ENCODE measurements at places on chromosomes 13 and 19.
A peak's percentile ranks its signal among the peaks of the same experiment; 100 is the strongest.

GRCh38 chr13:112740502-112741131, 50.8 kb downstream of the ATP11A start:
- DNase-seq = peak; percentile 9

DNA sequence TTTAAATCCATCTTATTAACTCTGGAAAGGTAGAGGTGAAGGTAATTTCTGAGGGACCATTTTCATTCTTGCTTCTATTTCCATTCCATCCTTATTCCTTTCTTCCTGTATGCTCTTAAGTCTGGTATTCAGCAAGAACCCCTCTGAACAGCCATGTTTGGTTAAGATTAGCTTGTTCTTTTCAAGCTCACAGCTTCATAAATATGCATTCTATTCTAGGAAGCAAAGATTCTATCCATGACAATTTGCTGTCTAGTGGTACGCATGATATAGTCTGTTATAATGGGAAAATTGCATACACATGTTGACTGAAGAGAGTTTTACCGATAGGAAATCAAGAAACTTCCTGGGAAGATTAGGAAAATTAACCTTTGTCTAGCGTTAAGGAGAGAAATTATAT, 218.7 kb downstream of the HS6ST3 start:
- no peak for DNase-seq

GRCh38 chr13:44437356-44438233, 64.0 kb downstream of the SERP2 start:
- DNase-seq = peak; percentile 45

GRCh38 chr19:35334144-35334753, 5.3 kb downstream of the CD22 start:
- no peak for DNase-seq

DNA sequence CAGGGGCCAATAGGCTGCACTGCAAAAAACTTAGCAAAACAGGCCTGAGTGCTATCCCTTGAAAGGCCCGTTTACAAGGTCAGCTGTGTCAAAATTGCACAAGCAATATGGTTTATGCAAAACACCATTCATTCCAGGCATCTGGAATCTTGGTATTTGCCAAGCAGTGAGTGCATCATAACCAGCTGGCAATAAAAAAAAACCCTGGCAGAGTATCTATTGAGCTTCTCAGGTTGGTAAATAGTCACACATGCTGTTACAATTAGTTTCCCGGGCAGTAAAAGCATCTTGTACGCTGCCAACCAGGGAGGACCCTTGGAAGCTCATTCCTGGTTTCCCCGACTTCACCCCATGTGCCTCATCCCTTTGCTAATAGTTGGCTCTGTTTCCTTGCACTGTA, 21.3 kb downstream of the ZNF77 start:
- no peak for DNase-seq

GRCh38 chr19:29873801-29874575, 62.2 kb downstream of the CCNE1 start:
- DNase-seq = no peak

- no peak for DNase-seq
These were observed 17.6 kb downstream of the KLHL26 start for GRCh38 chr19:18654469-18654868.

DNA sequence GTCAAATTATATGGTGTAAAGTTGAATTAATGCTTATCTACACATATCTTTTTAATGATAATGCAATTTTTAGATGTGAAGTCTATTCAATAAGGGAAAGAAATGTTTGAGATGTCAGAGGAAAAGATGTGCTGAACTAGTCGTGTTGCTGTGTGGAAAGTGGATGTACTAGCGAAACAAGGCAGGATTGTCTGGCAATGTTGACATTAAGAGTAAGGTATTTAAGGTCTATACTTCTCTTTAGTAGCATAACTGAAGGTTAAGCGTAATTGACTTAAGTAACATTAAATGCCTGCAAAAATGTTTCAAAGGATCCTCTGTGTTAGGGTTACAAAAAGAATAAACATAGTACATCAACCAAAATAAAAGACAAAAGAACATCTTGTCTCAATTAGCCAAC, 787.3 kb upstream of the KLHL1 start:
- DNase-seq = no peak

DNA sequence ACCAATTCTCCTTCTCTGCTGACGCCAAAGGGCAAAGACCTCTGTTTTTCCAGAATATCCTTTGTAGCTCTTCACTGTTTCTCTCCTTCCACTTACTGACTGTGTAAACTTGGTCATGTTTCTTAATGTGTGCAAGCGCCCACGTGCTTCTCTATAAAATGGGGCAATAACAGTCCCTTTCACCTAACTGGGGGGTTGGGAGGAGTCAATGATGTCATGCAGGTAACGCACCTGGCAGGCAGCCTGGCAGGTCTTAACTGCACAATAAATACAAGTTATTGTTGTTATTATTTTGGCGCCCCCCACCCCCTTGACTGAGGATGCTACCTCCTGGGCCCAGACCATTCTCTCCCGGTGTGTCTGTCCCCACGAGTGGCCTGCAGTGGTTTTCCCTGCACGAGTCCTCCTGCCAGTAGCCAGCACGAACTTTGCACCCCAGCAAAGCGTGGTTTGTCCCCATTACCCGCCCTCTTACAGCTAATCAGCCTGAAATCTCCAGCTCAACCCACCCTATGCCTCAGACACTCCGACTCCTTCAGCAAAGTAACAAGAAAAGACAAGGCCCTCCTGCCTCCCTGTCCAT, 5.3 kb downstream of the SBSN start:
- no peak for DNase-seq

DNA sequence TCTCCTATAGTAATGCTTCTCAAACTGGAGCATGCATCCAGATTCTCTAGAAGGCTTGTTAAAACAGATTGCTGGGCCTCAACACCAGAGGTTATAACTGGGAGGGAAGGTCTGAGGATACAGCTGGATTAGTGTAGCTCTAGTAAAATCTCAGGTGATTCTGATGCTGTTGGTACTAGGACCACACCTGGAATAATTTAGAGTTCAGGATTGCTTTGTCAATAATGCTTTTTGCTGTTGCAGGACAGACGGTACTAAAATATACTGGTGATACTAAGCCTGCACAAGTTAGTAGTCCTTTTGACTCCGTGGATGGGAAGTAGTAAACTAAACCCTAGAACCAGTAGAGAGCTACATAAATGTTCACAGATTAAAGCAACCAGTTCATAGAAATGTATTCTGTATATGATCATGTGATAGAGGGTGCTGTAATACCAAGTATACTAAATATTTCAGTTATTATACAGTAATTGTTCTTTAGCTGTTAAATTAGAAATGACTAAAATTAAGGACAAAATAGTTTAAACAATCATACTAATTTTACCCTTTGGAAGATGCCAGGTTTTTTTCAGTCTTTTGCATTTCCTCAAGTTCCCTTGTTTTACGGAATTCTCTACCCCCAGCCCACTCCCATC, 258.2 kb upstream of the STARD13 start:
- DNase-seq = no peak

DNA sequence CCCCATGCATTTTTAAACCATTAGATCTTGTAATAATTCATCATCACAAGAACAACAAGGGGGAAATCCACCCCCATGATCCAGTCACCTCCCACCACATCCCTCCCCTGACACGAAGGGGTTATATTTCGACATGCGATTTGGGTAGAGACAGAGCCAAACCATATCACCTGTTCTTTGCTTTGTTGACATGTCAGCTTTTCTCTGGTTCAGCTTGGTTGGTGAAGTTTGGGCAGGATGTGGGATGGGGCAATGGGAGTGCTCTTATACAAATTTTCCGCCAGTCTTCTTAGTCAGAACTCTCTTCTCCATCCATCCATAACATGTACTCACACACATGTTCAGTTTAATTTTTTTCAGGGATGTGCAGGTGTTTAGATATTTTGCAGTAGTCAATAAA, 12.9 kb downstream of the TPP2 start:
- DNase-seq = no peak

- no peak for DNase-seq
These were observed 2.9 kb upstream of the CCDC9 start for GRCh38 chr19:47253467-47253881.

DNA sequence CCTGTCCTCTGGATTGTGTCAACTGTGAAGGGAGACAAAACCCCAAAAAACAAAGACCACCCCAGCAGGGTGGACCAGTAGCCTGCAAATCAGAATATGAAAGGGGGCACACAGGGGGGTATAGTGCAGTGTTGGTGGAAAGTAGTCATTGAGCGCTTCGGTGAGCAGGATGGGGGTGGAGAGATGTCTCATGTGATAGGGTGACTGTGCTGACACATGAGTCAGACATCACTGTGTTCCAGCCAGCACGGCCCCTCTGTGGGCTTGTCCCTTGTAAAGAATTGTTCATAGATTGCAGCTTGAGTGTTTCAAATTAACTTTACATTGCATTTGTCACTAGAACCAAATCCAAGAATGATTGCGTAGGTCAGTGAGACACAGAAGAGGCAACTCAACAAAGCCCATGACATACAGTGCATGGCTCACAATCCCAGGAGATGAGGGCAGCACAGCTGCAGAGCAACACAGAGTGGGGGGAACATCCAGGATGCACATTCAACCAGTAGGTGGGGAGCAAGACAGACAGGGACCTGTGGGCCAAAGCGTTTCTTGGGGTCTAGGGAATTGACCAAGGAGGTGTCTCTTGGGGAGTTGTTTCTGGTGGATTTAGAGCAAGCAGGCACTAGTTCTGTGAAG, 7.5 kb downstream of the ZNF440 start:
- DNase-seq = no peak

GRCh38 chr13:111131611-111132010, 16.5 kb downstream of the ARHGEF7 start:
- DNase-seq = no peak

DNA sequence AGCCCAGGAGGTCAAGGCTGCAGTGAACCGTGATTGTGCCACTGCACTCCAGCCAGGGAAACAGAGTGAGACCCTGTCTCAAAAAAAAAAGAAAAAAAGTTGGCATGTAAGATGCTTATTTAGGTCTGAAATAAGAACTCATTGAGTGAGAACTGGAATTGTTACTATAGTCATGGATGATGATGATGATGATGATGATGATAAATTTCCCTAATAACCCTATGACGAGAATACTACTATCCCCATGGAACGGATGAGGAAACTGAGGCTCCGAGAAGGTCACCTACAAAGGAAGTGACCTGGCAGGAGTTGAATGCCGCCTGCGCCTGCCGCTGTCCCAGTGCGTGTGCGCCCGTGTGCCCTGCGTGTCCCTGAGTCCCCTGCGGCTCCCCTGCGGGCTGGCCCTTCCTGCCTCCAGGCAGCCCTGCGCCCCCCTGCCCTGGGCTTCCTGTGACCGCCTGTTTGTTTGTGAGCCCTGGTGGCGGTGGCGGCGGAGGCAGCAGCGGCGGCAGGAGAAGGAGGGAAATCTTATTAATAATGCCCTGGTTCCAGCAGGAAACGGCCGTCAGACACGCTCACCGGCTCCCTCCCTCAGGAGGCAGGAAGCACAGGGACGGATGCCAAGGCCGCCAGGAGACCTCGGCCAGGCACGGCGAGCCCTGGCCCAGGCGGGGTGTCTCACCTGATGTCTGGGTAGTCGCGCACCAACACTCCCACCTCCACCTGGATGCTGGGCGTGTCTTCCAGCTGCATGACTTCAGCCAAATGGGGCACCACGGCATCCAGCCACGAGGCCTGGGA, 29.6 kb downstream of the EXOC3L2 start:
- DNase-seq = no peak

GRCh38 chr19:3360421-3361383, 5.7 kb upstream of the NFIC start:
- peak; percentile 85 for DNase-seq

DNA sequence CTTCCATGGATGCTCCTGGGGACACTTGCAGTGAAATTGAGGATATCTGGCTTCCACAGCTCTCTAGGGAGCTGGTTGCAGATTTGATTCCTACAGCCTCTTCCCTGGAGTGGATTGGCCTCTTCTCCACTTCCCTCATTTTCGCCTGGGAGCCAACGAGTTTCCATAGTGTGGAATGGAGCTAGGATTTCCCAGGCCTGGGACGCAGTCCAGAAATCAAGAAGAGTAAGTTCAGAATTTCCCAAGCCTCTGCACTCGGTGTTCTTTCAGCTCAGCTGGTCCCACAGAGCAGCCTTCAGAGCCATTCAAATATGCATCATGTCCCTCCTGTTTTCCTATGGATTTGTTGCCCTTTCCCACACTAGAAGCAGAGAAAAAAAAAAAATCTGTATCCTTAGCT, 68.2 kb downstream of the RAP2A start:
- DNase-seq = no peak

- no peak for DNase-seq
These were observed 121.5 kb upstream of the CSNK1A1L start for GRCh38 chr13:37226971-37227370.

GRCh38 chr13:86402500-86402899, 603.3 kb upstream of the SLITRK6 start:
- DNase-seq = no peak

- DNase-seq = no peak
These were observed 164.3 kb upstream of the PABPC3 start for GRCh38 chr13:24931450-24932251.

DNA sequence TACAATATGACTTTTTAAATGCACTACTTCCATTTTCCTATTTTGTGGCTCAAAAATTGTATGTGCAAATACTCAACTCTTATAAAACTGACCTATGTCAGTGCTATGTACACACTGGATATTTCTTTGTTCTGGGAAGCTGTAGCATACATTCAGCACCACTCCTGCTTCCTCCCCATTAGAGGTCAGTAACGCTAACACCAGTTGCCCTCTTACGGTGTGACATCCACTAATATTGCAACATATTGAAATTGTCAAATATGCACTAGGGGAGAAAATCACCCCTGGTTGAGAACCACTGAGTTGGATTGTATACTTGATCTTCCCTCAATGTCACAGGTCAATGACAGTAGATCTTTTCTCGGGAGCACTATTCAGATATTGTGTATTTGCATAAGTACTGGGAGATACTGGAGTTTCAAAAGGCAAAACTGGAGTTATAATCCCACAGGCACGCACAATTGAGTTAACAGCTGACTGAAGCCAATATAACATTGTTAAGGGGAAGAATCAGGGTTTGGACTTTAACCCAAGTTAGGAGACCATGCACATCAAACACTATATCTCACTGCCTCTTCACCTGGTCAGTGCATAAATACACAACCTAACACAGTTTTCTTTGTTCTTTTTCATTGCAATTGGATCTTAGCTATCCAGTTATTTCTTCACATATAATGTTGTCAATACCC, 1276.5 kb upstream of the MIR17HG start:
- DNase-seq = no peak

DNA sequence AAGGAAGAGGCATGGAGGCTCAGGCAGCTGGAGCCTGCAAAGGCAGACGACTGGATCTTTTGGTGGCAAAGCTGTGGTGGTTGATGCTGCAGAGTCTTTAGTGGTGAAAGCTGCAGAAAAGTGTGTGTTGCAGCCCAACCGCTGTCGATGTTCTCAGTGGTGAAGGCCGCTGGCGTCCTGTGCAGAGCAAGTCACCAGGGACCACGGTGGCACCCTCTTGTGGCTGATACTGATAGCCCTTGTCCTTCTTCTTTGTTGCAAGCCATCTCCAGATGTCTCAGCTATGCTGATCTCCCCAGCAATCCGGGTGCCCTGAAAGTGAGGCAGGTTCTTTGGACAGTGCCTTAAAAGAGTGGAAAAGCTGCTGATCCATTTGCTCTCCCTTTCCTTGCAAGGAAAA, 610.9 kb upstream of the PCDH9 start:
- DNase-seq = no peak
